ENCODE measurements at places on chromosomes 3 and 15.

GRCh38 chr15:32718227-32718820 is 520 bp downstream of the GREM1 start:
- no peak for DNase-seq

- no peak for DNase-seq
These were observed 32.3 kb upstream of the CYP11A1 start for GRCh38 chr15:74399511-74400312.

- DNase-seq, result no peak
These were observed 2.1 kb upstream of the CCDC33 start for GRCh38 chr15:74233851-74234597.

- DNase-seq, result no peak
These were observed 50.6 kb upstream of the SLC6A1 start for GRCh38 chr3:10941972-10942371.

GRCh38 chr15:88256279-88257230 is at the start of gene NTRK3:
Gene NTRK3 (minus strand): TSS chr15:88256739. CDS start chr15:88256153, 586 bp downstream.
- DNase-seq, result no peak

DNA sequence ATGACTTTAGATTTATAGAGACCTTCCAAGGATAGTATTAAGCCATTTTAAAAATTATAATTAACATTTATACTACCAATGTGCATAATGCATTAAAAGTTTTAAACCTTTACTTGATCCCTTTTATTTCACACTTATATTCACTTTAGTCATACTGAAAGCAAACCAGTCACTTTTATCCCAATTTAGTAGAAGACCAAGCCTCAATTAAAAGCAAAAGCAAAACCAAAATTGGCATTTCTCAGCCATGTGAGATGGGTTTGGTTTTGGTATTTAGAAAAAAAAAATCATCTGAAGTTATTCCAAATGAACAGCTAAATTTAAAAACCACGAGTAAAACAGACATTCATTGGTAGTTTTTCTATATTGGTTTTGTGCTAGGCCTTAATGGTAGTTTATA is 249.4 kb downstream of the LPP start:
- no peak for DNase-seq

- no peak for DNase-seq
These were observed 29.2 kb downstream of the STT3B start for GRCh38 chr3:31561891-31562290.

GRCh38 chr3:17845026-17845812 is 102.8 kb upstream of the TBC1D5 start:
- DNase-seq, result no peak

GRCh38 chr3:12730506-12731242 is 28.4 kb downstream of the TMEM40 start:
- DNase-seq, result no peak

DNA sequence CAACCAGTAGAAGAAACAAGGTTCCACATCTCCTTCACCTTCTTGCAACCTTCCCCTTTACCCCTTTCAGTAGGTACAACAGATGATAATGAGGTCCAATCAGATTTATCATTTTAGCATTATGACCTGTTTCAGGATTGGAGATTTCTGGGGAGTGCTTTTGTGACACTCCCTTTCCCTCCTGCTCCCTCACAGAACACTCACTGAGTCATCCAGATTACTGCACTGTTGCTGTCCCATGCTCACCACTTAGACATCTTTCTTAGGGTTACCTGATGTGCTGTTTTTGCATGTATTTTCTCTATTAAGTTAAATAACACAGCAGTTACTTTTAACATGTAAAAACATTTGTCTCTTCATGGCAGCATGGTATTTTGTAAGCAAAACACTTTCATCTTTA is 118.5 kb downstream of the MFSD1 start:
- no peak for DNase-seq

DNA sequence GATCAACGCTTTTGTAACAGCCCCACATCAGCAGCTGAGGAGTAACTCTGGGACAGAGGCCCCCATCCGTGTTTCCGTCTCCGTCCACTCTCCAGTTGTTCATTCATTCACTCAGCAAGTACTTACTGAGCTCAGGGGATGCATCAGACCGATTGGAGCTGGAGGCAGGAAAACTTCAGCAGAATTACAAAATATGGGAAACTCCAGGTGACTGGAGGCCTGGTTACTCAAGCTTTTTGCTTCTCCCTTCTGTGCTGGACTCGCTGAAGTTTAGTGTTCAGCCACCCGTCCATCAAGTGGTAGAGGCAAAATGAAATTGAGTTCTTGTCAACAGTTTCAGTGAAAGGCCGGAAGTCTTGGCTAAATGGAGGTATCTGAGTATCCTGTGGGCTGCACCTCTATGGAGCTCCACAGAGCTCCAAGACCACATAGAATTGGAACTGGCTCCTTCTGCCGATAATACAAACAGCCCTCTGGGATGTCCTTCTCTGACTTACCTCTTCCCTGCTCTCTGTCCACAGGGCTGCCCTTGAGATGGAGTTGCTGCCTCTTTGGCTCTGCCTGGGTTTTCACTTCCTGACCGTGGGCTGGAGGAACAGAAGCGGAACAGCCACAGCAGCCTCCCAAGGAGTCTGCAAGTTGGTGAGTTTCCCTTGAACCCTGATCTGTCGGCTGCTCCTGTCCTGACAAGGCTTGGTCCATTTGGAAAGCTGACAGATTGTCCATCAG is 14.7 kb downstream of the NRROS start:
- DNase-seq, result no peak

GRCh38 chr3:100002599-100003350 is 111.5 kb downstream of the FILIP1L start:
- no peak for DNase-seq

DNA sequence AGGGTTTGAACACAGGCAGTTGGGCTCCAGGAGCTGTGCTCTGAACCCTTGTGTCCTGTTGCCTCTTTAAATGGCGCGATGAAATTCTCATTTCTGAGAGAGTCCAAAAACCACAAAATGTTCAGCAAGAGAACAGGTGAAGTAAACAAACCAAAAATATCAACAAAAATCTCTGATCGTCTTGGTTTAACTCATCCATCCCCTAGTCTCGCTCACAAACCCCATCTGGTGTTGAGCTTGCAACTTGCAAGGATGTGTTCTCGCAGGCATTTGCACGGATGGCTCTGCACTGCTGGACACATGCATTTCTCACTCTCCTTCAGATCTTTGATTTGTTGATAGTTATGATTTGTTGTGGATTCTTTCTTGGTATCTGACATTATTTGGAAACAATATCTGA is 31.1 kb downstream of the FAH start:
- no peak for DNase-seq

DNA sequence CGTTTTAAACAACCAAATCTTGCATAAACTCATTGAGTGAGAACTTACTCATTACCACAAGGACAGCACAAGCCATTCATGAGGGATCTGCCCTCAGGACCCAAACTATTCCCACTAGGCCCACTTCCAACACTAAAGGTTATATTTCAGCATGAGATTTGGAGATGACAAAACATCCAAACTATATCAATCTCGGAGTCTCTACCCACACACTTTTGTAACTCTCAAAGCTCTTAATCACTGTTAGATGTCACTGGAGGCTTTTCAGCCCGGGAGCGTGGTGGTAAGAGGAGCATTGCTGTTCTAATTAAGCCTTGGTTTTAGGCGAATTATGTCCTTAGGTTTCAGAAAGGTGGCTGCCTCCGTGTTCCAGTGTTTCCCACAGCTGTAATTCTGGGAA is 86.3 kb downstream of the CNTN6 start:
- no peak for DNase-seq

DNA sequence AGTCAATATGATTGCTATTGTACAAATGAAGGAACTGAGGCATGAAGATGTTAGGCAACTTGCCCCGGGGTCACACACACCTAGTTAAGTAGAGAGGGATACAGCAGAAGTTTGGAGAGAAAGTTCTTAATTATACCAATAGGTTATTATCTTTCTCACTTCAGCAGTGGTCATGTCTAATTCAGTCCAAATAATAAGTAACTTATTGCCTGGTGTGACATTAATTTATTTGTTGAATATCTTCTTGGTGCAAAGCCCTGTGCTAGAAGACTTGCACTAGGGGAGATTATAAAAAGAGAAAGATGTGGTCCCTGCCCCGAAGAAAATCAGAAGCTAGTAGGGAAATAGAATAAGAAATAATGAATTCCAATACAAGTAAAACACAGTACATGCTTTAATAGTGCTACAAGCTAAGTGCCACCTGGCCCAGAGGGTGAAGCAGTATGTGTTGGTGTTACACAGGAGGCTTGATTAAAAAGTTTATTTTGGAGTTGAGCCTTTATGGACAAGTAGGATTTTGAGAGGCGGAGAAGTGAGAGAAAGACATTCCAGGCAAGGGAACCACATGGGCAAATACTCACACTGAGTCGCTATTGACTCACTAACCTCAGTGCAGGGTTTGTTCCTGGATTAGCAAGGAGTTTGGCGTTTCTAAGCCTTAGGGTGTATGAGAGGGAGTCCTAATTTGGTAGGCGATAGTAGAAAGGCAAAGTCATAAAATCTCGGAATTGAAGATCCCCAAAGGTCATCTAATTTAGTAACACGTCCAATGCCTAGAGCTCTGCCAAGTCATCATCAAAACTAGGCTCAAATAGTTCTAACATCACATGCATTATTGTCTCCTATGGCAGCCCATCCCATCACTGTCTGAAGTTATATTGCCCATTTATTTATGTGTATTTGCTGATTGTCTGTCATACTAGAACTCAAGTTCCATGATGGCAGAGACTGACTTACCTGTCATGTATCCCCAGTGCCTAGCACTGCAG is 19.2 kb upstream of the GSK3B start:
- no peak for DNase-seq

All from stimulated activated CD4-positive, alpha-beta T cell treated with anti-CD3 and anti-CD28 coated beads, Interleukin-1b, Interleukin-23, amount 100 ng/mL, for 1 hour (primary cell).